ENCODE measurements at places on chromosomes 3 and 15.

DNA sequence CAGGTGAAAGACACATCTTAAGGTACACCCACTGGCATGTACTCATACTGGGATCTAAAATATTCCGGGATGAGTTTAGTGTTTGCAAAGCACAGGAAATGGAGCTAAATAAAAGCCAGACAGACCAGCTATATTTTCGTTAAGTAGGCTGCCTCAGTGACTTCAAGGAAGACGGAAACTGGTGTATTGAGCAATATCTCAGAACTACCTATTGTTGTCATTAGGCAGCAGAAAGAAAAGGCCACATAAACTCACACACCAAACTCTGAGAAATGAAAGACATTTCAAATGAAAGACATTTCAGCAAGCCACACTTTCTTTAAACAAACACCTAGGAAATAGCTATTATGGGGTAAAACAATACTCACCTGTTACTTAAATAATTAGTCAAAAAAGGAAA, 761.7 kb upstream of the SEMA6D start:
- no peak for DNase-seq

DNA sequence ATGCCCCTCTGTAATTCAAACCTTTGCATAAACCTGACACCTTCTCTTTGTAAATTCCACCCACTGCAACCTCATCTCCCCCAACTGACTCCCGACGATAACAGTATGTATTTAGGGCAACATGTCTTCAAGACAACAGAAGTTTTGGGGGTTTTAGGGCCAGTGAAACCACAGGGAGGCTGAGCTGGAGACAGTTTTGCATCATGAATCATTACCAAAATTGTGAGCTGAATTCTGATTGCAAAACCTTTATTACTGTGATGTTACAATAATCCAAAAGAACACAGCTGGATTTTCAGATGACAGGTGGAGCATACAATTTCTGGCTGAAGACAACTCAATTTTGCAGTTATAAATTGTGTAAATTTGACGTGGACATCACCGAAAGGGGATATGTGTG, 281.3 kb upstream of the TTC14 start:
- no peak for DNase-seq

- DNase-seq = no peak
Measured at GRCh38 chr15:26562336-26562735, 210.5 kb downstream of the GABRB3 start.

GRCh38 chr3:129448186-129448895, 8.3 kb downstream of the IFT122 start:
- DNase-seq = no peak

DNA sequence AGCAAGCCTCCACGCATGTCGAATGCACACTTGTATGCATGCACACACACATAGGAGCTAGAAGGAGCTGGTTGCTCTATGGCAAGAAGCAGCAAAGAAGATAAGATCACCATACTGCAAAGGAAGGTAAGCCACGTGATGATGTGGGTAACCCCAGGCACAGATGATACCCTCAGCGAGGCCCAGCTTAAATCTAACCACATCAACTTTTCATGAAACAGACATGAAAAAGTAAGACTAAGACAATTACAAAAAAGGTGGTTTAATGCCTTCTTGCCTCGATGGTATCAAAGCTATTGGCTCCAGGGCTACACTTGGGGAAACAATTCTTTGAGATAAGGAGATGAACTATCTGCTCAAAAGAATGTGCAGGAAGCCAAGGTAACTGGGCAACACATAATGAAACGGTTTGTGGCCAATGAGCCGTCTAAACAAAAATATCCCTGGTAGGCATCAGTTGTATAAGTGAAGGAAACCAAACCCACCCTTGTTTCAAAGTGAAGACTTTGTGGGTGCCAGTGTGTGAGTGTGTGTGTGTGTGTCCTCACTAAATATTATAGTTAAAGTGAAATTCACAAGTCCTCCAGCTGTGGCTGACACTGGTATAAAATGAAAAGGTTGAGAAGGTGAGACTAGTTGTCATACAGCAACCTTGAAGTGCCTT, 365.7 kb upstream of the ICE2 start:
- DNase-seq = no peak

DNA sequence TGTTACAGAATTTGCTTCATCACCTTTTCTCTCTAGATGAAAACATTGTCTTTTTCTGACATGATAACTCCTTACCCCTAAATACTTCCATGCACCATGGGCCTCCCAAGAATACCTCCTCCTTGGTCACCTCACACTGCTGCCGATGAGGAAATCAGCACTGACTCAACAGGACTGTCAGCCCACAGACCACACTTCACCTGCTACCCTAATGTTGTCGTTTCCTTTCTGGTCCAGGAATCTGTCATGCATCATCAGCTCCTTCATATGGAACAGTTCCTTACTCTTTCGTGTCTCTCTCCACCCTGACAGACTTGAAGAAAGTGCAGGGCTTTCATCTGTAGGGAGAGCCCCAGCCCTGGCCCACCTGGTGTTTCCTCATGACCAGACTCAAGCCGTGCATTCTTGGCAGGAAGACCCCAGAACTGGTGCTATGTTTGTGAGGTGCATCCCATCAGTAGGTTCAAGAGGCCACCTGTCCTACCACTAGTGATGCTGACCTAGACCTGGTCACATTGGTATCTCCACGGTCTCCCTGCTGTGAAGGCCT, 41.1 kb upstream of the PLXNA1 start:
- no peak for DNase-seq

- no peak for DNase-seq
Measured at GRCh38 chr15:42528970-42529369, 19.6 kb downstream of the LRRC57 start.

GRCh38 chr15:90497912-90498311, 31.8 kb upstream of the CRTC3 start:
- no peak for DNase-seq

GRCh38 chr15:68010361-68011153, 43.6 kb upstream of the PIAS1 start:
- no peak for DNase-seq

- DNase-seq = no peak
Measured at GRCh38 chr3:24490151-24490550, 4.5 kb downstream of the THRB start.

GRCh38 chr3:125332504-125332903, 42.6 kb downstream of the ZNF148 start:
- DNase-seq = no peak

DNA sequence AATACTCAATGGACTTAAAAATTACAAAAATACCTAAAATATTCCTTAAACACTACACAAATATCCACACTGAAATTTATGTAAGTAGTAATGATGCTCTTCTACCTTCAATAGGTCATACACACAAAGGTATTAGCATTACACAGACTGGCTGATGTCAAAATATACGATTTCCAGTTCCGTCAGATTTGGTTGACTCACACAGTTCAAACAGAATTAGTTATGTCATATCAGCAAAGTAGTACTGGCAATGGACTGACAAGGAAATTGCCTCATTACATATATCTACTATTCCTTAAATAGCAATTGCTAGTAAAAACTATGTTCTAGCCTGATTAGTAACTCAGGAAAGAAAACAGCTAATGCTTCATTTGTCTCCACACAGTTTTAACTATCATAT, 70.8 kb downstream of the ADAM10 start:
- DNase-seq = no peak

- no peak for DNase-seq
Measured at GRCh38 chr3:67608034-67608433, 46.4 kb downstream of the SUCLG2 start.

- DNase-seq = no peak
Measured at GRCh38 chr3:71369701-71370391, 213.7 kb downstream of the FOXP1 start.

GRCh38 chr3:13419505-13420044, 547 bp downstream of the NUP210 start:
- no peak for DNase-seq

- DNase-seq = no peak
Measured at GRCh38 chr3:177804646-177805045, 607.4 kb upstream of the TBL1XR1 start.

- DNase-seq = no peak
Measured at GRCh38 chr15:62069551-62069950, 2.8 kb downstream of the C2CD4A start.

DNA sequence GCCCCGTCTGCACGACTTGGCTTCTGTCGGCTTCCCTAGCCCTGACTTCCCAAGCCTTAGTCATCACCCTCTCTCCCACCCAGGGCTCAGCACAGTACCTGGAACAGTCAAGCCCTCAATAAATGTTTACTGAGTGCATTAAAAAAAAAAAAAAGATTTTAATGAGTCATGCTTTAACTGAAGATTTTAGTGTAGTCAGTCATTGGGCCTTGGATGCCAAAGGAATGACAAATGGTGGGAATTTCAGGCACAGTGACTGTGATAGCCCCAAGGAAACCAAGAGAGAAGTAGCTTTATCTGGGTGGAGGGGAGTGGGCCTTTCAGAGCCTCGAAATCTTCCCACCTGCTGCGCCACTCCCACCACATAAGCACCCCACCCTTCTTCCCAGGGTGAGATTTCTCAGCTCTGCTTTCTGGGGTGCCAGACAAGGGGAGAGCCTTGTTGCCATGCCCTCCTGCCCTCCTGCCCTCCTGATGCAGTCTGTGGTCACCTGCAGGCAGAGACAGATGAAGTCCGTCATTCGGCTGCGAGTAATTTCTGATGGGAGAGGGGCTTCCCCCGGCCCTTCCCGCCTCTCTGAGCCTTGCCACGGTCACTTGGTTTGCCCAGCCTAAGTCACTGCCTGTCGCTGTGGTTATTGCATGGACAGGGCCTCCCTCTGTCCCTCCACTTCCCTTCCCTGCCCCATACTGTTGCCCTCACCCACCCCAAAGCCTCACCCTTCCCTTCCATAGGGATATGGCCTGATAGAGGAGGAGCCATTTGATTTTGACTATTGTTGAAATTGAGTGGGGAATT, 41.8 kb downstream of the SMAD3 start:
- DNase-seq = peak; percentile 70

DNA sequence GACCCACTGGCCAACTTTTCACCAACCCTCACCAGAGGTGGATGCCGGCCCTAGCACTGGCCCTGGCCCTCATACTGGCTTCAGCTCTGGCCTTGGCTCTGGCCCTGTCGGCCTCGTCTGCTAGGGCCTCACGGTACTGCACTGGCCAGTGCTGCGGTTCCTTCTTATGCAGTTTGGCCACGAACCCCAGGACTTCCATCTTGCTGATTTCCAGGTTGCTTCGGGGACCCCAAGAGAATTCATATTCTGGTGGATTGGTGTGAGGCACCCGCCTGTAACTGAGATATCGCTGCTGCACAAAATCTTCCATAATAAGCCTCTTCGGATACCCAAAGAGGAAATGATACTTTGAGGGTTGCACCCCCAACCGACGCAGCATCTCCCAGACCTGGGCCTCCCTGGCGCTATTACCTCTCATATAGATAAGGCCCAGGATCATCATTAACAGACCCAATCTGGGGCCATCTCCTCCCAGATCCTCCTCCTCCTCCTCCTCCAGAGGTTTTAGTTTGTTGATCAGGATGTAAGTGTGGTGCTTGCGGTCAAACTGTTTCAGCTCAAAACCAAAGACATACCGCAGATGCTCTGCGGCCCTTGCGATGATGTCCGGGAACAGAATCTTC, 883 bp downstream of the MAGEF1 start:
- DNase-seq = no peak

DNA sequence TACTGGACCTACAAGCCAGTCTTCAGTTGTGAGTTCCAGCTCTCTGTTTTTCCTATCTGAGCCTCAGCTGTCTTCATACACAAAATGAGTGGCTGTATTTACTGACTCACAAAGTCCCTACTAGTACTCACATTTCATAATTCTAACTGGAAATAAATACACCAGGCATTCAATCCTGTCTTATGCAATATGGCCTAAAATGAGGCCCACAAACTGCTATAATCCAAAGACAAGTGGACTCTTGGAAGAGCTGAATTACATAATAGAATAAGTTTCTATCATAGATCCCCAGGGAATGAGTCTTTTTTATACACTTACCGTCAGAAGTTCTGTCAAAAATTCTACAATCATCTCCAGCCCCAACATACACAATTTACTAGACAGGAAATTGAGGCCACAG, 211.9 kb downstream of the LRRN1 start:
- no peak for DNase-seq

DNA sequence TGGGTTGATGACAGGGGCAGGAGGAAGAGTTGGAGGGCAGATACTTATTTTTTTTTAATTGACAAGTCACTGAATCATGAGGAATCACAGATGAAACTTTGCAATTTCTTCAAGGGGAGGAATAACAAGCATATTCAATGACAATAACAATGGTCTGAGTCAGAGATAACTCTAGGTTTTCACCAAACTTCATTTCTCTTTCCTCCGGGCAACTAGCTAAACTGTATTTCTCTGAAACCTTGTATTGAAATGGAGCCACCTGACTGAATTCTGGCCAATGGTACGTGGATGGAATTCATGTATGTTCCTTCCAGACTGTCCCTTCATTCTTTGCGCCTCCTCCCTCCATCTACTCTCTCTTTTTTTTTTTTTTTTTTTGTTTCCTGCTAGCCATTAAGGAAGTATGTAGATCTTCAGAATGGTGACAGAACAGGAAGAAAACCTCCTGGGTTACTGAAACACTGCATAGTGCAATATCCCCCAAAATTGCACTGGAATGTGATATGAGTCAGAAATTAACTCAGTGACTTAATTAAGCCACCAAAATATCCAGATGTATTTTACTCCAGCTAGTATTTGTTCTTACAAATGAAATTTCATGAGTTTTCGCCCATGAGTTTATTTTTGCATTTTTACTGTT, 495.4 kb downstream of the OTOL1 start:
- DNase-seq = peak; percentile 67

DNA sequence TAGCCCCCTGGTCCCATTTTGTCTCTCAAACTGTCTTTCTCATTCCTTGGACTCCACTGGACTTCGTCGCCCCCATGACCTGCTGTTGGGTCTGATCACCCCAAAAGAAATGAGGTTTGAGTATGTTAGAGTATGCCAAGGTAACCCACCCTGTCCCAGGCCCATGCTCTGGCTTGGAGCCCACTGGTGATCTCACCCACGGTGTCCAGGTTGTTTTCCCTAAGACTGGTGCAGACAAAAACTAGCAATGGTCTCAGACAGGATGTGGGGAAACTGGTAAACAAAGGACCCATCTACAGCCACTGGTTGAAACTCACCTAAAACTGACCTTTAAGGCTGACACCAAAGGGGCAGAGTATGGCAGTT, 38.9 kb downstream of the EFCAB12 start:
- DNase-seq = no peak

- no peak for DNase-seq
Measured at GRCh38 chr3:196335503-196335948, 2.7 kb downstream of the TM4SF19 start.

- no peak for DNase-seq
Measured at GRCh38 chr3:31064021-31064420, 169.6 kb upstream of the GADL1 start.

- no peak for DNase-seq
Measured at GRCh38 chr3:191962324-191962723, 501.4 kb downstream of the PYDC2 start.

- no peak for DNase-seq
Measured at GRCh38 chr3:111283165-111283564, 211.5 kb downstream of the NECTIN3 start.

GRCh38 chr15:35484231-35484945, 61.6 kb downstream of the DPH6 start:
- DNase-seq = no peak

GRCh38 chr3:128424508-128425069, 42.1 kb downstream of the DNAJB8 start:
- peak; percentile 78 for DNase-seq
